GM04504 (cell line): ENCODE measurements at places on chromosomes 2 and 18.

GRCh38 chr18:3793545-3793944 is 343.6 kb downstream of the TGIF1 start:
- DNase-seq, result no peak

- no peak for DNase-seq
Observed at GRCh38 chr18:5584746-5585417, 41.1 kb upstream of the EPB41L3 start.

GRCh38 chr2:216679658-216680024 is 15.7 kb downstream of the IGFBP5 start:
- DNase-seq, result no peak

DNA sequence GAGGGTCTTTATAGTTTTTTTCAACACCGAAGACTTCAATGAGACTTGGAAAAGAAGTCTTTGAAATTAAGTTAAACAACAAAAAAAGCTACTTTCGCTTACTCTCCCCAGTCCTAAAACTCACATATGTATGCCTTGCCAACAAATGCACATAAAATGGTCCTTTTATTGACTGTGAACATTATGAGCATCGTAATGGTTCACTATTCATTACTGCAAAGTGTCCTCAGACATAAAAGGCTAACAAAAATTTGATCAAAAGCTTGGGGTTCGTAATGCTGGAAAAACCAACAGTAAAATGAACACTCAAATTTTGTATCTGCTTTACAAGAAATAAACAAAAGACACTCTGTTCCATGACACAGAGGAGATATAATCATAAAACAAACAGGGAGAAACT is 285.3 kb upstream of the SLC8A1 start:
- DNase-seq, result no peak

- peak; percentile 15 for DNase-seq
Observed at GRCh38 chr2:102841107-102841840, 79.4 kb downstream of the TMEM182 start.

GRCh38 chr18:59419386-59419785 is 60.3 kb upstream of the LMAN1 start:
- peak; percentile 62 for DNase-seq

- DNase-seq, result no peak
Observed at GRCh38 chr2:191572319-191572718, 105.6 kb upstream of the NABP1 start.

GRCh38 chr2:233705911-233706506 is 6.7 kb upstream of the UGT1A5 start:
- no peak for DNase-seq

- DNase-seq, result no peak
Observed at GRCh38 chr2:16430846-16431245, 234.8 kb downstream of the CYRIA start.

DNA sequence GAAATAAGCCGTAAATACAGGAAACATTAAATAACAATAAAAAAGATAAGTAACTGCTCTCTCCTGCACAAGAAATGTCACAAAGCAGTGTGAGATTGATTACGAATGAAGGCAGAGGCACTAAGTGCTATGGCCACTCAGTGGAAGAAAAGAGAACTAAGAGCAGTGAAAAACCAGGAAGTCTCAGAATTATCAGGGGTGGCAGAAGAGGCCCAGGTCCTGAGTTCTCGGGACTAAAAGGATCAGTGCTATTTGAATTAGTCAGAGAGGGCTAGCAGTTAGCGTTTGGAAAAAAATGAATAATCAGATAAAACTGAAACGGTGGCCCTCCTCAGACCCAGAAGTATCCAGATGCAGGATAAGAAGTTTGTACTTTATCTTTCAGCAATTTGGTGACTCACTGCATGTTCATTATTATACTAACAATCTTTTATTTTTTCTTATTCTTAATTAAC is 367.1 kb downstream of the ZEB2 start:
- peak; percentile 13 for DNase-seq

DNA sequence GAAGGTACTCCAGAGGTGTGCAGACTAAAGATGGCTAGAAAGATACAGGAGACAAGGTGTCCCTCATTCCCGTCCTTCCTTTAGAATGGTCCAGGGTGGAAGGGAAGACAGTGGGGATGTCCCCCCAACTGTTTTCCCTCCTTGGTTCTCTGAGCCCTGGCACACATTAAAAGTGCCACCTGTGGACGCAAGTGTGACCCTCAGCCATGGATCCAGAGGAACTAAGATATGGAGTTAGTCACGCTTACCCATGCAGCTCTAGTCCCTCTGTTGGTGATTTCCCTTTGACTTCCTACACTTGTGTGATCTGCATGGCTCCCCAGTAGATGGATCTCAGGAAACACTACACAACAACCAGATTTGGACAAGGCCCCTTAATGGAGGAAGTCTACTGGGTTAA is 113.1 kb upstream of the SRD5A2 start:
- DNase-seq, result no peak

- DNase-seq, result no peak
Observed at GRCh38 chr2:62586981-62587380, 81.0 kb upstream of the TMEM17 start.

GRCh38 chr2:218003281-218003944 is 618 bp upstream of the TNS1 start:
- no peak for DNase-seq

- no peak for DNase-seq
Observed at GRCh38 chr18:78720456-78721237, 259.0 kb upstream of the SALL3 start.

- no peak for DNase-seq
Observed at GRCh38 chr18:3379685-3380084, 70.3 kb upstream of the TGIF1 start.

- no peak for DNase-seq
Observed at GRCh38 chr2:204401114-204401513, 144.2 kb upstream of the PARD3B start.

- peak; percentile 47 for DNase-seq
Observed at GRCh38 chr2:101736861-101737291, 39.4 kb downstream of the MAP4K4 start.

DNA sequence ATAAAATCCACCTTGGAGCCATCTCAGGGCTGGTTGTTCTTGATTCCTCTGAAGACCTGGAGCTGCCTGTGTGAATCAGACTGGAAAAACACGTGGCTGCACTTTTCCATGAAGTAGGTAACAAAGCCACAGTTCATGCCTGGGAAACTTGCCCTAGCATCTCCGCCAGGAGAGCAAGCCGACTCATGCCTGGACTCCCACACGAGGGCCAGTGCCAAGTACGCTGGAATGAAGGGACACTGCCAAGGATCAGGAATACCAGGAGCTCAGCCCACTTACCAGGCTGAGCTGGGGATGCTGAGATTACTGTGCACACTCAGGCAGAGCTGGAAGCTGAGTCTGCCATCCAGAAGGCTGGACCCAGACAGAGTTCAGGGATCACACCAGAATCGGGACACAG is 10.9 kb upstream of the FHL2 start:
- DNase-seq, result peak; percentile 90

GRCh38 chr18:76554547-76555222 is 59.6 kb upstream of the ZNF516 start:
- DNase-seq, result no peak

GRCh38 chr2:217335341-217335966 is 475.6 kb upstream of the TNP1 start:
- DNase-seq, result no peak
